Vagina (tissue), 2 donors: ENCODE measurements at places on chromosomes 2 and 18.

DNA sequence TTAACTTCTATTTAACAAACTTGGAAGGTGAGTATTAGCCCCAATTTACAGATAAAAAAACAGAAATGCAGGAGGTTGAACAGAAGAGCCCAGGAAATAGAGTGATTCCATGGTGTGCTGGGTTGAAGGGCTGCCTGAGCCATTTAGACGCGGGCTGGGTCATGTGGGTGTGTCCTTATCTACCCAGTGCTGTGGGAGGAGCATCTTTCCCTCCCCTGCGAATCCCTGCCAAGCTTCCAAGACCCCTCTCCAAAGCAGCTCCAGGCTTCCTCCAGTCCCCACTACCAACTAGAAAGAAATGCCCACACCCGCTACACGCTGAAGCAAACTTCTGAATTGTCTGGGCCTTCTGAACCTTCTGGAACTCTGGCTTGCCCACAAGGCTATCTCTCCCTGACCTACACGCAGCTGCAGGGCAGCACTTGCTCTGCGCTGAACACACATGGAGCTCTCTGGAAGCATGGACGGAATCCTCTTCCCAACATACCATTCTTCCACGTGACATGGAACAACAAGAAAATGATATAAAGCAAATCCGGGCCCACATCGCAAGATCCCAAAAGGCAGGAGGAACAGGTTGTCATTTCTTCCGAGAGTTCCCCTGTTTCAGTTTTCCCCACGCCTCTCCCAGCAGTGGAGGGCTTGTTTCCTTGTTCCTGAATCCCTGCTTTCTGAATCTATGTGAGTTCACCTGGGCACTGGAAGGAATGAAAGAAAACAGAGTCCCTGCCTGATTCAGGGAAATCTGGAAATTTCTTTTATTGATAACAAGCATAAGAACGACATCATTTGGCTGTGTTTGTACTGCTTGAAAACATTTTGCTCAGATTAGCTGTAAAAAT, 562.7 kb upstream of the ID2 start:
- DNase-seq: no peak

GRCh38 chr2:60100034-60100433, 453.4 kb downstream of the BCL11A start:
- no peak for DNase-seq

DNA sequence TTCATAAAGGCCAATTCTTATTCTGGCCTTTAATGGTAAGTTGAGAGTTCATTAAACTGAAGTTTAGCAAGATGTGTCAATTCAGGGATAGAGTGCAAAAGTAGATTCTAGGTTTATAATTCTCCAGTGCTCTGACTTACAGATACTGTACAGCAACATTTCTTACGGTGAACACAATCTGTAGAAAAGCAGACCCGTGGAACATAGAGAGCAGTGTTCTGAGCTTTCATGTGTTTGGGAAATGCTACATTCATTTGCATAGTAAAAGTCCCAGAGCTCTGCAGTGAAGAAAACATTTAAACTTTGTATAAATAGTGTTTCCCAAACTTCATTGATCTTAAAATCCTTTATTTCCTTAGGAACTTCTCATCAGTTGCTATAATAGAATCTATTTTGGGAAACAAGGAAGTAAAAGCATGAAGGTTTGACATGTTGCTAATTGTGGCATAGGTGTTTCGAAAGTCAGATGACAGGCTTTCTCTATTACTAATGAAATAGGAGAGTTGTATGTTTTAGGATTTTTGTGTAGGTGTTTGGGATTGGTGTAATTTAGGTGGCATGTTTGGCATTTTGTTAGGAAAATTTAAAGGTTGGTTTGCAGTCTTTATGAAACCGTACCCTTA, 138.2 kb downstream of the ASXL3 start:
- no peak for DNase-seq

DNA sequence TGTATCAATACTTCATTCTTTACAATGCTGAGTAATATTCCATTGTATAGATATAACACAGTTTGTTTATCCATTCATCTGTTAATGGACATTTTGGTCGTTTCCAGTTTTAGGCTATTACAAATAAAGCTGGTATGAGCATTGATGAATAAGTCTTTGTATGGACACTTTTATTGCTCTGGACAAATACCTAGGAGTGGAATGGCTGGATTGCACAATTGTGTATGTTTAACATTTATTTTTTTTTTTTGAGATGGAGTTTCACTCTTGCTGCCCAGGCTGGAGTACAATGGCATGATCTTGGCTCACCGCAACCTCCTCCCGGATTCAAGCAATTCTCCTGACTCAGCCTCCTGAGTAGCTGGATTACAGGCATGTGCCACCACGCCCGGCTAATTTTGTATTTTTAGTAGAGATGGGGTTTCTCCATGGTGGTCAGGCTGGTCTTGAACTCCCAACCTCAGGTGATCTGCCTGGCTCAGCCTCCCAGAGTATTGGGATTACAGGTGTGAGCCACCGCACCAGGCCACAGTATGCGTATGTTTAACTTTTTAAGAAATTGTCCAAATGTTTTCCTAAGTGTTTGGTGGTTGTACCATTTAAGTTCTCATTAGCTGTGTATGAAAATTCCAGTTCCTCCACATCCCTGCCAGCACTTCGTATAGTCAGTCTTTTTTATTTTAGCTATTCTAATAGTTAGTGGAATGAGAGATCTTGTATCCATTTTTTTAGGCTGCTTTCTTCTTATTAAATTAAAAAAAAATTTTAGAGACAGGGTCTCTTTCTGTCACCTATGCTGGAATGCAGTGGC, 194.9 kb upstream of the HAAO start:
- DNase-seq: no peak

GRCh38 chr2:220081171-220081570, 453.7 kb downstream of the SLC4A3 start:
- no peak for DNase-seq

GRCh38 chr2:120949027-120949956, 213.6 kb downstream of the GLI2 start:
- no peak for DNase-seq

GRCh38 chr2:158740127-158740526, 55.0 kb upstream of the DAPL1 start:
- no peak for DNase-seq

DNA sequence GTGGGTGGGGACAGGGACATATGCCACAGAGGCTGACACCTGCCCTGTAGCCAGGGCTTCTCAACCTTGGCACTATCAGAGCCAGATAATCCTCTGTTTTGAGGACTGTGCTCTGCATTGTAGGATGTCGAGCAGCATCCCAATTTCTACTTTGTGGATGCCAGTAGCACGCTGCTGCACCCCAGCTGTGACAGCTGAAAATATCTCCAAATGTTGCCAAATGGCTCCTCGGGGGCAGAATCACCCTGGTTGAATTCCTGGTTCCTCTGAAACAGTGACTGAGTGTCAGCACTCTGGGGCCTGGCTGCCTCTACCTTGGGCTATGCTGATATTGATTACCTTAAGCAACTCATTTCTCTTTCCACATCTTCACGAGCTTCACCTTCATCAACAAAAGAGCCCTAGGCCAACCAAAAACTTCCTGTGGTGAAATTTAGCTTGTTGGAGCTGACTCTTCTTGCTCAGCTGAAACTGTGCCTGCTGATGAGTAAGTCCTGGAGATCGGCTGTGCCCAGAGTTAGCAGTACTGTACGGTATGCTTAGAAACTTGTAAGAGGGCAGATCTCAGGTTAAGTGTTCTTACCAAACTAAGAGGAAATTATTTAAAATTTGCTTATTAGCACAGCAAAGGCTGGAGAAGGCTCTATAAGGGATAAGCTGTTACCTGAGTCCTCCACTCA, 138.1 kb downstream of the SEPTIN10 start:
- DNase-seq: no peak

- DNase-seq: no peak
Measured at GRCh38 chr2:146623771-146624170, 1221.1 kb upstream of the ACVR2A start.

DNA sequence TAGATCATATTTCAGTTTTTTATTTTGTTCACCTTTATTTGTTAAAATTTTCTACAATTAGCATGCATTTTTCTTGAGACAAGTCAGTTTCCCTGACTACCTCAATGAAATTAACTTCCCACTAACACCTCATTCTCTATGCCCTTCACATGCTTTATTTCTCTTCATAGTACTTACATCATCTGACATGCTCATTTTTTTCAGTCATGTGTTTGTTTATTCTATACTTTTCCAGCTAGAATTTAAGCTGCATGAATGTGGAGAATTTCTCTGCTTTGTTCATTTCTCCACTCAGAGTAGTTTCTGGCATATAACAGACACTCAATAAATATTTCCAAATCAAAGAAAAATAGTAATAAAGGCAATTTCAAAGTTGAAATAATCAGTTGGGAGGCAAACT, 78.9 kb upstream of the SCN7A start:
- no peak for DNase-seq

GRCh38 chr18:59730896-59731295, 33.7 kb upstream of the CCBE1 start:
- DNase-seq: no peak

DNA sequence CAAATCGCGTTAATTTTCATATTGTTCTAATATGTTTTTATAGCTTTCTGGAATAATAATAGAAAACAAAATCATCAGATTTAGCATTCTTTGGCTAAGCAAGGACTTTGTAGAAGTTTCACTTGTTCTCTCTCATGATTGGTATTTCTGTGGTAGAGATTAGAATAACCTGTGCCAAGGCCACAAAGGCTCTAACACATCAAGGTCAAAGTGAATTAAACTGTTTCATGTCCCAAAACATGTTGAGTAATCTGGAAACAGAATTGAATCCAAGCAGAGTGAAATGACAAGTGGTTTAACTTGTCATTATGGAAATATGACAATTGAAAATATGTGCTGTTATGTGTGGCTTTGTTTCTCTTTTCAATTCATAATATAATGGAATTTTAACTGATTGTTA, 617.4 kb downstream of the CCDC85A start:
- DNase-seq: no peak

DNA sequence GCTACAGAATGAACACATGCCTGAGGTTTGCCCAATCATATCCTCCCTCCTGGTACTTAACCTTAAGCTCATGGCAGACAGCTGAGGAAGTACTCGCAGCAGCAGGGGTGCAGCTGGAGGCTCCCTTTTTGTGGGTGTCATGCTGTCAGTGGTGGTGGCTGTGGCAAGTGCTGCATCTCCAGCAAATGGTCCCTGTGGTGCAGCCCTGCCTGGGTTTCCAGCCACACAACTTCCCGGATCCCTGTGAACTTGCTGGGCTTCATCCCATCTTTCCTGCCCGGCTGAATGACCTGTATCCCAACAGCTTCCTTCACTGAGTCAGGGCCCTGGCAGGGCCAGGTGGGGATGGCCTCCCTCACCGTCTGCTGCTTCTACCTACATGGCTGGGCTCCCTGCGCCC, 5.0 kb downstream of the TMEM185B start:
- no peak for DNase-seq

GRCh38 chr2:232908695-232909094, 38.6 kb downstream of the SNORC start:
- DNase-seq: no peak

DNA sequence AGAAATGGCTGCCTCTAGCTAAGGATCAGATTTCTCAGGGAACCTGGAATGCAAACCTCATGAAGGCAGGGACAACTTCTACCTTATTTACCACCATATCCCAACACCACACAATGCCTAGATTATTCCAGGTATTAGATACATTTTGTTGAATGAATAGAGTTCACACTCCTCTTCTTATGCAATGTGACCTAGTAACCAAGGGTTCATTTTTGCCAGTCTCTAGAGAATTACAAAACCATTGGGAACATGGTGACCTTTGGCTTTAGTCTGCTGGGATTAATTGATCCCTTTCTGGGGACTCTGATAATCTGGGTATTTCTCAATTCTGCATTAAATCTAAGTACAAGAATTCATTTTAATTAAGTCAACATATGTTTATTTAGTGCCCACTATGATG, 35.2 kb upstream of the SERTAD2 start:
- no peak for DNase-seq

DNA sequence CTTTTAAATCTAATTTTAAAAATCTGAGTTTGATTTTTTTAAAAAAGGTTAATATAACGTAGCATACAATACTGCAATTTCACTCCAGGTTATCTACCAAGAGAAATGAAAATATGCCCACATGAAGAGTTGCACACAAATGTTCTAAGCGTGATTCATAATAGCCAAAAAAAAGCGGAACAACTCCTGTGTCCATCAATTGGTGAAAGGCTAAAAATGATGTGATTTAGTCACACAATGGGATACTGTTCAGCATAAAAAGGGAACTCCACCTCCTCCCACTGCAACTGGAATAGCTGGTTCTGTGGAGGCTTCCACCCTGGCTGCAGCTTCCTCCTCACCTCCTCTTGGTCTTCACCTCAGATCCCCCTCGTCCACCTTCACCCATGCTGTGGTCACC, 132.8 kb downstream of the PIK3C3 start:
- no peak for DNase-seq

DNA sequence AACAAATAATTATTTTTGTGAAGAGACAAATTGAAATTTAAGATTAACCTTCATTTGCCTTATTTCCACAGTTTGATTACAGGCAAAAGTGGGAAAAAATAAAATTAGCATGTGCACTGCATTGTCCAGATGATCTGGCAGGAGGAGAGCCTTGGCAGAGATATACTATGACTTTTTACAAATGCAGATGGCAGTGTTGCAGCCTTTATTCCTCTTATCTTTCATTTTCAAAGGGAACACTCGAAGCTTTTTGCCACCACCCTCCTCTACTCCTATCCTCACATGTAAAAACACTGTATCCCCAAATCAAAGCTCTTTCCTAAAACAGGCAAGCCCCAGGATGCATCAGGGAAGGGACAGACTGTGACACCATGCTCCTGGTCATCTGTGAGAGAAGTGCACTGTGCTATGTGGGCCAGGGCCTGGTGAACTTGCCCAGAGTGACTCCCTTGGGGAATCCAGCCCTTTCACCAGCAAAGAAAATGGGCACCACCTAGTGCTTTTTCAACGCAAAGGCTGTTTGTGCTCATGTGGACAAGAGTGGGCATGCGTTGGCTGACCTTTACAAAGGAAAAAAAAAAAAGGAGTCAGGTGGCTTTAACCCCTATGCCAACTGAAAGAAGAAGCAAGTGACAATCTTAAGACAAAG, 74.7 kb upstream of the ETAA1 start:
- DNase-seq: no peak

- no peak for DNase-seq
Measured at GRCh38 chr18:76847916-76848315, 25.6 kb downstream of the ZNF236 start.

DNA sequence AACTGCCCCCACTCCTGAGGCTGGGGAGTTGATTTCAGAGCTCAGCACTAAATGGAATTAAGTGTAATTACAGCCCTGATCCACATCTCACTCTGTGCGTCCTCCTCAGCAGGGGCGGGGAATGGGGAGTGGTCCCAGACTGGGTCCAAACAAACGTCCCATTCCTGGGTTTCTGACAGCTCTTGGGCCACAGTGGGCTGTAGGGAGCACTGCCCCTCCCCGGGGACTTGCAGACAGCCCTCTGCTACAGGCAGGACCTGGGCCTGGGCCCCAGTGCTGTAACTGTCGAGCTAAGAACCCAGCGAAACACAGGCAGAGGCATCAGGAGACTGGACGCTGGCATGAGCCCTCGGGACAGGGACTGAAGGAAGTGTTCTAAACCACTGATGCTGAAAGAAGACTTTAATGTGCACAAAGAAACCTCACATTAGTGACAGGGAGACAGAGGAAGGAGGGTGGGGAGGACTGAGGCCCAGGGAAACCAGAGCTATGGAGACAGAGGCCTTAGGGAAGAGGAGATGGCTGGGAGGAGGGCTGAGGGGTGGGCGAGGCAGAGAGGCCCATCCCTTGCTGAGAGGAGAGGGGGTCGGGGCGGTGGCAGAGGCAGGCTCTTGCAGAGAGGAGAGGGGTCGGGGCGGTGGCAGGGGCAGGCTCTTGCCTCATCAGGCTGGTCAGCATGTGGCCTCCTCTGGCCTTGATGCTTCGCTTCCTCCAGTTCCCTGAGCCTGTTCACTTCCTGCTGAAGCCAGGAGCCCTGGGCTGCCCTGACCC, 5.8 kb upstream of the SEMA4C start:
- DNase-seq: no peak
